ENCODE measurements at places on chromosomes 12 and 14.
A peak's percentile ranks its signal among the peaks of the same experiment; 100 is the strongest.

DNA sequence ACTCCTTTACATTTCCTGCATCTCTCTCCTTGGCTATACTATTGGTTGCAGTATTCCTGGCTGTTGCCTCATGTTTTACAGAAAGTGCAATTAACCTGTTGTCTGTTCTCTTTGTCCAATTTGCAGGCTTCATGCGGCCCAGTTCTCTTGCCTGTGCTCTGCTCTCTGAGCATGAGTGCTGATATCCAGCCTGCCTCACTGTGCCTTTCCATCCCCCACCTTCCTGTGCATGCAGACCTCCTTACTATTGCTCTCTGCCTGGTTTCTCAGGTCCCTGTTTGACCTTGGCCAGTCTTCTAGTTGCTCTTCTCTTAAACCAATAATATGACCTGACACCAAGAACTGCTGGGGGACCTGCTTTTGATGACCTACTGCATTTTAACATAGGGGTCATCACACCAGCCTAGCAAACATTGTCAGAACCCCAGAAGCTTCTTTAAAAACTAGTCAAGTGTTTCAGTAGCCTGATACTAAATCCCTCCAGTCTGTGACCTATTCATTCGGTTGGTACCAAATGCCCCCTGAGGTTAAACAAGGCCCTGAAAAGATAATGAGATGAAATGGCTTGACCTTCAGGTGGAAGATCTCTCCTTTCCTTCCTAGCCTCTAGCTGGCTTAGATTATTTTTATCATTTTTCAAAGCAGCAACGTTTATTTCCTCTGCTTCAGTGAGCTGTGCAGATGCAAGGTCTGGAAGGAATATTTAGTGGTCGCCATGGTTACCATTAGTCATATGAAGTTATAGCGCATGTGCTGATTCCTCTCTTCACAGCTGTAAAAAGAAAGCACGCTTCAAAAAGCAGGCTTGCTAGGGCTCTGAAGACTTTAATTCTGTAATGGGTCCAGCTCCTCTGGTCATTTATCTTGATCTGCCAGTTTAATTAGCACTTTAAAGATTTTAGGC is 216.5 kb downstream of the PHLDA1 start:
- no peak for DNase-seq

DNA sequence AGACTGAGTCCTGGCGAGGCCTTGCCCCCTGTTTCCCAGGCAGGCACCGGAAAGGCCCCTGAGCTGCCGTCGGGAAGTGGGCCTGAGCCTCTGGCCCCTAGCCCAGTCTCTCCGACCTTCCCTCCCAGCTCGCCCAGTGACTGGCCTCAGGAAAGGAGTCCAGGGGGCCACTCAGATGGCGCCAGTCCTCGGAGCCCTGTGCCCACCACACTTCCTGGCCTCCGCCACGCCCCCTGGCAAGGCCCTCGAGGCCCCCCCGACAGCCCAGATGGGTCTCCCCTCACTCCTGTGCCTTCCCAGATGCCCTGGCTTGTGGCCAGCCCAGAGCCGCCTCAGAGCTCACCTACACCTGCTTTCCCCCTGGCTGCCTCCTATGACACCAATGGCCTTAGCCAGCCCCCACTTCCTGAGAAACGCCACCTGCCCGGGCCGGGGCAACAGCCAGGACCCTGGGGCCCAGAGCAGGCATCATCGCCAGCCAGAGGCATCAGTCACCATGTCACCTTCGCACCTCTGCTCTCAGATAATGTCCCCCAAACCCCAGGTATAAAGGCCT is 10.9 kb downstream of the TNS2 start:
- no peak for DNase-seq

- no peak for DNase-seq
Measured at GRCh38 chr14:45868377-45868776, 615.4 kb upstream of the MIS18BP1 start.

- no peak for DNase-seq
Measured at GRCh38 chr12:79402606-79403005, 288.2 kb downstream of the PAWR start.

GRCh38 chr12:119444462-119445044 is 110.0 kb downstream of the CCDC60 start:
- DNase-seq, result peak; percentile 74

DNA sequence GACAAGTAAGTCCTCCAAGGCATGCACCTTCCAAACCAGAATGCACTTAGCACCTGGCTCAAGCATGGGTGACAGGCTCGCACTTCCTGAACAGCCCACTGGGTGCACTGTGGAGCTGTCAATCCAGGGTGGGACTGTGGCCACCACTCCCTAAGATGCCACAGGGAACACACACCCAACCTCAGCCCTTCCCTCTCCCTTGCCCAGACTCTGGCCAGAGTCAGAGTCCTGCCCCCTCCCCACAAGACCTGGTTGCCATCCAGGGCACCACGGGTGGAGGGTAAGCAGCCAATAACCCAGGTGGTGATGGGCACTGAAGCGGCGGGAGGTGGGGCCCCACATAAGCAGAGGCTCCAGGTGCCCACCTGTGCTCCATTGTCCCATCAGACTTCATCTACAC is 160.6 kb downstream of the MYRFL start:
- DNase-seq, result no peak

DNA sequence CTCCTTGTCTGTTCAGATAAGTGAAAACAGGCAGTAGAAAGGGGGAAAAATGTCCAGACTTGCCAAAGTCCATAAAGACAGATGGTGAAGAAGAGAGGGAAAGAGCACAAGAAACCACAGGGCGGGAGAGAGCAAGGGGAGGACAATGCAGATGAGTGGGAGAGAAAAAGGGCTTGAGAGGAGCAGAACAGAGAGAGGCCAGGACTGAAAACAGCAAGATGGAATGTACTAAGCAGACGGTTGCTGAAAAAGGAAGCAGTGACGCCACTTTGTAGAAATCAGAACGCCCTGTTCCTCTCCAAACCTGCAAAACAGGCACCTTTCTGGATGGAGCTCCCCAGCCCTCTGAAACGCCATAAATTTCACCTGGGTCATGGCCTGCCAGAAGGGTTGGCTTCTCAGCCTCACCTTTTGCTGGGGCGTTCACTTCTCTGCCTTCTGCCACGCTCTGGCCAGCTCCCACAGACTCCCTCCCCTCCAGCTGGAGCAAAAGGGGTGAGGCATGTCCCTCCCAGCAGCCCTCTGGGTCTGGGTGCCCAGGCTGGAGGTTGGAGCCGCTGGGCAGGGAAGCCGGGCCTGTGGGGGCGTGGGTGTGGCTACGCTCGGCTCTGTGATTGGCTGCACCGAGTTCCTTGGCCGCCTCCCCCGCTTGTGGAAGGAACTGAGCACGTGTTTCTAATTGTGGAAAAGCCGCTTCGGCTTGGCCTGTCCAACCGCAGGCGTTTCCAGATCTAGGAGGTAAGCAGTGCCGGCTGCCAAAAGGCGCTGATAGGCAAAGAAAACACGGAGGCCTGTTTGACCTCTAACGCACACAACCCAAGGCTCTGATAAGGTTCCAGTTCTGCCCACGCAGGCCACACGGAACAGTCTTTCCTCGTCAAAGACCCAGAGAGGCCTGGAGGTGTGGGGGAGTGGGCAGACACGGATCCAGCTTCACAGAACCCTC is 29.3 kb downstream of the SLC7A8 start:
- DNase-seq, result peak; percentile 8

- DNase-seq, result no peak
Measured at GRCh38 chr14:45091710-45092109, 7.8 kb downstream of the PRPF39 start.

GRCh38 chr12:64893961-64894360 is 69.5 kb downstream of the TBC1D30 start:
- DNase-seq, result no peak

GRCh38 chr12:56221757-56222530 is at the start of gene RNF41:
RNF41 (minus strand) TSS chr12:56221922; CDS start chr12:56214047, 7,875 bp downstream.
- DNase-seq, result peak; percentile 96

GRCh38 chr12:130859161-130859560 is 12.7 kb upstream of the RAN start:
- no peak for DNase-seq

GRCh38 chr12:122659579-122659978 is 43.6 kb downstream of the HCAR2 start:
- DNase-seq, result no peak

GRCh38 chr12:3131129-3131528 is 54.0 kb downstream of the TSPAN9 start:
- DNase-seq, result no peak

GRCh38 chr14:24965934-24966578 is 83.9 kb downstream of the STXBP6 start:
- no peak for DNase-seq

DNA sequence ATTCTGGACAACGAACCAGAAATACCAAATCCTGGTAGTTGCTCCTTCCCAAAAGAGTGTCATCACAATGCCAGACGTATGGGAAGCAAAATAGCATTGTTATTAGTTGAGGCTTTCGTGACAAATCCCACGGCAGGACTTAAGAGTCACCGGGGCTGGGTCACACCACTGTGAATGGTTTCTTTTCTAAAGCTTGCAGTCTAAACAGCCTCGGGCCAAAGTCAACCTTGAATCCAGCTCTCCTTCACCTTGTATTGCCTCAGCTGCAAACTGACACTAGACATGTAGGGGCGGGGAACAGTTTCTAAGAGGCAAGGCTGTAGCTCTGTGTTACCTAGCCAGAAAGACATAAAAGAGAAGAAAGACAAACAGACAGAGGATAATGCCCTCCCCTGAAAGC is 734.8 kb downstream of the MED13L start:
- DNase-seq, result no peak
